ENCODE measurements at places on chromosomes 2 and 18. TPM values are rescaled to one million over a fixed set of nuclear protein-coding genes. Genes with fewer than 3 reads are reported as not detected.

DNA sequence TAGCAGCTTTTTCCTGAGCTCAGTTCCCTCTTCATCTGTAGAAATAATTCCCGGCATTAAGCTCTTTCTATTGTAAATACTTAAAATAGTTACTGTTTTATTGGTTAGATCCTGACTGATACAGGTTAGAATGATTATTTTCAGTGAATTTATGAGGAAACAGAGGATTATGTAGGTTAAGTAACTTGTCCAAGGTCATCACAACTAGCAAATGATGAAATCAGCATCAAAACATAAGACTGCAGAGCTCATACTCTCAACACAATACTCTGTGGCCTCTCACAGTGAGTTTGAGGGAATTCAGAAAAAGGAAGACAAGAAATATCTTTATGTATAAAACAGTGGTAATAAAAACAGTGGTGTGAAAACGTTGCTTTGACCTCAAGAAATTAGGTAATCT lies 113.2 kb upstream of the DLX2 start:
- DNase-seq = no peak

GRCh38 chr2:200856806-200857205 lies 7.7 kb downstream of the CLK1 start:
- DNase-seq = no peak

GRCh38 chr2:163774862-163775261 lies 39.1 kb upstream of the FIGN start:
- DNase-seq = no peak

- DNase-seq = no peak
Observed at GRCh38 chr2:11968521-11968920, 222.1 kb downstream of the LPIN1 start.

GRCh38 chr2:86068136-86068588 lies 37.5 kb downstream of the POLR1A start:
- no peak for DNase-seq

- no peak for DNase-seq
Observed at GRCh38 chr18:11320986-11321385, 171.6 kb upstream of the PIEZO2 start.

- DNase-seq = no peak
Observed at GRCh38 chr2:21415234-21415633, 291.5 kb downstream of the TDRD15 start.

DNA sequence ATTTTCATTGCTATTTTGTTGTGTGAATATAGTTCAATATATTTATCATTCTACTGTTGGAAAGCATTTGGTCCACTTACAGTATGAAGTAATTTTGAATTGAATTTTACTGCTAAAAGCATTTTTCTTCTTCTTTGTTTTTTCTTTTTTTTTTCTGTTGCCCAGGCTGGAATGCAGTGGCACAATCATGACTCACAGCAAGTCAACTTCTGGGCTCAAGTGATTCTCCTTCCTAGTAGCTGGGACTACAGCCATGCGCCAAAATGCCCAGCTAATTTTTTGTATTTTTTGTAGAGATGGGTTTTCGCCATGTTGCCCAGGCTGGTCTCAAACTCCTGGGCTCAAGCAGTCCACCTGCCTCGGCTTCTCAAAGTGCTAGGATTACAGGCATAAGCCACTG lies 2.4 kb upstream of the ETAA1 start:
- DNase-seq = no peak

- no peak for DNase-seq
Observed at GRCh38 chr2:57720728-57721627, 325.6 kb upstream of the VRK2 start.

- no peak for DNase-seq
Observed at GRCh38 chr18:56563568-56563967, 74.8 kb downstream of the TXNL1 start.

GRCh38 chr2:164562666-164563065 lies 58.6 kb downstream of the GRB14 start:
- no peak for DNase-seq

DNA sequence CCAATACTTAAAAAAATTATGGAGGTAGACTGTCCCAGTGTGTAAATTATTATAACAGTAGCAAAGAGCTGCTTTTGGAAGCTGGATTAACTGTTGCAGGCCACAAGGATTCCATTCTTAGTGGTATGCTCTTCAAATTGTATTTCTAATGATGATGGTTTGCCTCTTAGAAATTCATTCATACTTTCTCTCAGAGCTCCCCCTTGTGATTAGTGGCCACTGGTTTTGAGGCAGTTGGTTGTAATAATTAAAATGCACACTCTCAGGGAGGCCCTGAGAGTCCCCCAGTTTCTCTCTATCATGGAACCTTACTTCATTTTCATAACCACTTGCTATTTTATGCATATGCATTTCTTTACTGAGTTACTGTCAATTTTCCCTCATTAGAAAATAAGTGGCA lies 122.5 kb downstream of the PLA2R1 start:
- DNase-seq = no peak

DNA sequence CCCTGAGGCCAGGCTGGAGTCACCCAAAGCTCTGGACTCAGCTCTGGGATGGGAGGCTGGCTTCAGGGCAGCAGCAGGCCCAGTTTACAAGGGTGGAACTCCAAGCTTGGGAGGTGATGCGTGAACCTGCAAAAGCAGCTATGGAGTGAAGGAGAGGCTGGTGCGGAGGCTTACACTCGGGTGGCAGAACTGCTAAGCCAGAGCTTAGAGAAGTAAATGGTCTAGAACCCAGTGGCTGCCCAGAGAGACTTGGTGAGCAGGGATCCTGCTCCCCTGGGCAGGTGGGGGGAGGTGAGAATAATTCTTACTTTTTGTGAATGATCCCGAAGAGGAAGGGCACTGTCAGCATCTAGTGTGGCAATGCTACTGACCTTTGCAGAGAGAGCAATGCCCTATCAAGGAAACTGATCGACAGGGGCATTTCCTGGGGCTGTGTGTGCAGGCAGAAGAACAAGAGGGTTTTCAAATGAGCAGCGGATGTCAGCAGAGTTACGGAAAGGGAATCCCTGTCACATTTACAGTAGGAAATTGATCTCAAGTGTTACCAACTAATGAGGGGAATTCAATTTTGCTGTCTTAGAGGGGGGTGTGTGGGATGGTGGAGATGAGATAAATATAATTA lies 80.4 kb downstream of the TGFA start:
- no peak for DNase-seq

GRCh38 chr2:152468899-152469692 lies 134.1 kb downstream of the FMNL2 start:
- no peak for DNase-seq

GRCh38 chr2:36672199-36672598 lies 24.3 kb upstream of the VIT start:
- DNase-seq = no peak

GRCh38 chr2:231674587-231675338 lies 33.6 kb upstream of the PTMA start:
- no peak for DNase-seq

DNA sequence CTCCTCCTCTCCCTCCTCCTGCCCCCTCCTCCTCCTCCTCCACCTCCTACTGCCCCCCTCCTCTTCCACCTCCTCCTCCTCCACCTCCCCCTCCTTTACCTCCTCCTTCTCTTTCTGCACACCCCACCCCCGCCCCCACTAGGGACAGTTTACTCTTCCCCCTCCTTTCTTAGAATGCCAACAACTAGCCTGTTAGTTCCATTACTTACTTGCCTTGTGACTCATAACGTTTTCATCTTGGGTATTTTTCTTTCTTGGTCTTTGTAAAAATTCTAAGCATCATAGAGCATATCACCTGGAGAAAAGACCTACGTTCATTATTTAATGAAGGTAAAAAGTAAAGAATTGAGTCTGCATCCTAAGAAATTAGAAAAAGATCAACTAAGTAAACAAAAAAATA lies 165.3 kb downstream of the NEDD4L start:
- DNase-seq = no peak

GRCh38 chr2:156896294-156896693 lies 361.2 kb upstream of the GALNT5 start:
- no peak for DNase-seq

GRCh38 chr2:158624961-158625360 lies 168.2 kb downstream of the PKP4 start:
- DNase-seq = no peak

- no peak for DNase-seq
Observed at GRCh38 chr2:234550056-234550455, 53.2 kb upstream of the ARL4C start.

GRCh38 chr2:238370823-238371372 lies 50.6 kb downstream of the TRAF3IP1 start:
- DNase-seq = no peak

DNA sequence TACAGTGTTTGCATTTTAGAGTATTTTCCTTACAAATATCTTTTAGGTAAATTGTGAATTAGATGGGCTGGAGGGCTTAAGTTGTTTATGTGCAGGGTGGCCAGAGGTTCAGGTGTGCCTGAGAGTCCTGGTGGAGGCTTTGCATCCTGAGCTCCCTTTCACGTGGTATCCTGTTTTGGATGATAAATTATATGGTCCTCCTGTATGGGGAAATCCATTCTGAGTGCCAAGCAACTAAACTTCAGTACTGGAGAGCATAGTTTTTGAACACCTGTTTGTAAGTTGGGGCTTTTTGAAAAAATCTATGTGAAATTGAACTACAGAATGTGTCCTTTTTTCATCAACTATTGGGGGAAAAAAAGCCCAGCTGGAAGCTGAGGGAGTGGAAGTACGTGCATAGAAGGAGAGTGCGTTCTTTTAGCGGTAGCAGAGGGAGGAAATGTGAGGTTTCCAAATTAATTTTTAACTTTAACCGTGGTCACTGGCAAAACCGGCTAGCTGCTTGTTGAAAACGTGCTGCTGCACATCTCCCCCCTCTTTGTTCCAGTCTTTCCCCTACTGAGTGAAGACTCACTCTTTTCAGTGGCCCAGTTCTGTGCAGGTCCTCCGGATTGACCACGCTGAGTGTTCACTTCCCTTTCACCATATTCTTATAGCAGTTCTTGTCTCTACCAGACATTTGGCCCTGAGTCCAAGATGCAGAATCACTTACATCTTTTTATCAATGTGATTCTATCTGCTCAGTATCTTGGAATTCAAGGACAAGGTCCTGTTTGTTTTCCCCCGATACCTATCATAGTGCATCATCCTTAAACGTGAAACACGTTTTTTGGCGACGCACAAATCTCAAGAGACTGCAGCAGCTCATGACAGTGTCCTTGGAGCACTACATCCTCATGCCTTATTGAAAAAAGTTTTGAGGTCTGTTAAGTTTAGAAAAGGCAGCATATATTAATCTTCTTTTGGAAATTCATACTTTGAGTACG lies 15.3 kb downstream of the CNOT11 start:
- no peak for DNase-seq

GRCh38 chr2:220499225-220499624 lies 871.8 kb downstream of the SLC4A3 start:
- DNase-seq = no peak

GRCh38 chr2:174438146-174438886 lies 42.8 kb downstream of the SCRN3 start:
- DNase-seq = no peak

DNA sequence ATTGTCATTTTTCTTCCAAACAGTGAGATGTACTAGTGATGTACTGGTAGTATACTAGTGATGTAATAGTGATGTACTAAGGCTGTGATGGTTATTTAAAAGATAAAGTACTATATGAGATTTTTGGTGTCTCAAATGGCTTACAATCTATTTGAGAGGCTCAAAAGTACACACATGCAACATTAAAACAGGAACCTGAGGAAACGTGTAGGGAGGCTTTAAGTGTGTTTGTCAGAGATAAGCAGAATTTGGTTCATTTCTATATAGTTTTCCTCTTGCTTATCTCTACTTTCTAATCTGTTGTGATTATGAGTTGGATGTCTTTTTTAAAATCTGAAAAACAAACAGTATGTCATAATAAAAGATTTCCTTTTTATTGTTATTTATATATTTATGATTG lies 100.9 kb upstream of the SERTAD2 start:
- DNase-seq = no peak

- DNase-seq = no peak
Observed at GRCh38 chr2:116211719-116212118, 1602.8 kb upstream of the DDX18 start.

Gene TMEM178A
- total RNA-seq = 2.0 TPM

Gene KCNIP3
- 27.5 TPM for total RNA-seq

Gene SLC8A1
- total RNA-seq = 40.8 TPM

Gene IL36B
- total RNA-seq = not detected

Gene CRYGC
- total RNA-seq = not detected

Gene PAIP2B
- total RNA-seq = 7.6 TPM

Gene SERPINB10
- total RNA-seq = 0.98 TPM

Gene RTKN
- total RNA-seq = 24.6 TPM

Gene NT5C1B
- not detected for total RNA-seq

Gene POTEI
- not detected for total RNA-seq

Gene ARHGAP25
- total RNA-seq = 9.6 TPM

Gene PIEZO2
- total RNA-seq = 5.9 TPM

Gene BUB1
- total RNA-seq = 5.4 TPM

Gene MFF
- total RNA-seq = 109 TPM

Data from vagina (tissue), 2 donors.